ENCODE measurements at places on chromosomes 7 and 10. TPM values are rescaled to one million over a fixed set of nuclear protein-coding genes. Genes with fewer than 3 reads are reported as not detected.
A peak's percentile ranks its signal among the peaks of the same experiment; 100 is the strongest.

GRCh38 chr7:93475811-93476210 is 98.7 kb downstream of the CALCR start:
- DNase-seq = no peak

The ARHGEF35 gene
- total RNA-seq = 0.43 TPM

DNA sequence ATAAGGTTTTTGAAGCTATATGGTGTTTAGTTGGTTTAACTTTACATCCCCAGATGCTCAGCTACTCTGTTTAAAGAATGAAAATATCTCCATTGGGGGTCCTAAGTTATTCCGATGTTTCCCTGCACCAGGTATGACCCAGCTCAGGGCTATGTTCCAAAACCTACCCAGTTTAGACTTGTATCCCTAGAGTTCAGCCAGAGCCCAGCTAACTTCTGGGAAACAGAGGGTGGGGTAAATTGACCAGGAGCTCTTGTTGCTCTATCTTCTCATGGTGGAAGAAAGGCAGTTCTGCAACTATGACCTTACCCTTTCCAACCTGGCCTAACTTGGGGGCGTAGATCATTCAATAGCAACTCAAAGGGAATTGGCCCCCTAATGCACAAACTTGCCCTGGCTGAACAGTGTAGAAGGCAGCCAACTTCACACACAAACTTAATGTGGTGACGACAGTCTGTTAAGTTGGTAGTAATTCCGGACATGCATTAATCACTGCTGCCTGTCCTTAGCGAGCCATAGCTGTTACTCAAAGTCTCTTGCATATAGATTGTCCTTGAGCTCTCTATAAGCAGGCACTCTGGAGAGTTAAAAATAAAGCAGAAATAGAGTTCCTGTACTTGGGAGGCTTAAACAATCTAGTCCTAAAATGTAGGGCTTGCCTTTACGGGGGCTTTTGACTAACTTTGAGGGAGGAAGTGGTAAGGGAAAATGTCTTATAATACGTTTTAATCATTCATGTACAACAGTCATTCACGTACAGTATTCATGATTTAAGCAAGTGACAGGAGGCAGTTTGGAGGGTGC is 5.3 kb upstream of the ZNRF2 start:
- no peak for DNase-seq

DNA sequence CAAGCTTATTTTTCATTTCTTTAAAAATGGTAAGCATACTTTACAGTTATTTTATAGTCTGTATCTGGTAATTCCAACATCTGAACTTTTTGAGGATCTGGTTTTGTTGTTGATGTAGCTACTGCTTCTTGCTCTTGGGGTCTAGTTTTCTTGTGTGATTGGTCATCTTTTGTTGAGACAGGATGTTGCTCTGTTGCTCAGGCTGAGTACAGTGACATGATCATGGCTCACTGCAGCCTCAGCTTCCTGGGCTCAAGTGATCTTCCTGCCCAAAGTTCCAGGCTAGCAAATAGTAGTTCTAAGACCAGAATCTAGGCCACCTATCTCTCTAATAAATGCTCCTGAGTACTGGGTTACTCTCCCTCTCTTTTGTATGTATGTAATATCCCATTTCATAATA is 75.7 kb downstream of the NRCAM start:
- DNase-seq = no peak

The ST8SIA6 gene
- 0.14 TPM for total RNA-seq

- DNase-seq = no peak
These were observed 87.3 kb downstream of the LYZL2 start for GRCh38 chr10:30542001-30542894.

DNA sequence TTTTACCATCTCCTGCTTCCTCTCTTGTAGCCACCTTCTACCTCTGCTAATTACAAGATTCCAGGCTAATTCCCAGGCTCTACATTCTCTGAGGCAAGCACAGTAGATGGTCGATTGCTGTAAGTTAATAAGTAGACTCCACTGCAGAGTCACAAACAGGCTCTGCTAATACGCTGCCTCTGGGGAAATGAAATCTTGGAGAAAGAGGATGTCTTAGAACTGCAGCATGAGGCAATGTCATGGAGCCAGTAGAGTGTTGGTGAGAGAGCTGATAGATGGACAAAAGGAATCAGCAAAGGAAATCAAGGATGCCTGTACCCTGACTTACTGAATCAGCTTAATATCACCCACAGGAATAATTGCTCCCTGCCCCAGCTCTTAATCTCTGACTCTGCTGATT is 1260.3 kb downstream of the XPNPEP1 start:
- DNase-seq = no peak

DNA sequence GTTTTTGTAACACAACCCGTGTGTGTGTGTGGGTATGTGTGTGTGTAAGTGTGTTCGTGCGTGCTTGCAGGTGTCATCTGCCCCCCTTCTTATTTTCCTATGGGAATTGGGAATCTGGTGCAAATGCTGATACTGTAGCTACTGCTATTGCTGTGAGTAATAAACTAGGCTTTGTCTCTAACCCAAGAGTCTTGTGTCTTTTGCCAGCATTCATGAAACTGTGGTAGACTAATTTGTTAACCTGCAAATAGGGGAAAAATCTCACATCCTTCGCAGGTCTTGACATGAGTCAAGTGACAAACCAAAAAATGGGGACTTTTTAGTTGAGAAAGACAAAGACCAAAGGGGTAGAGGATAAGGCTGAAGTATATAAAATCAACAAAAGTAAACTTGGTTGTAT is 57.9 kb upstream of the FAM133B start:
- DNase-seq = no peak

DNA sequence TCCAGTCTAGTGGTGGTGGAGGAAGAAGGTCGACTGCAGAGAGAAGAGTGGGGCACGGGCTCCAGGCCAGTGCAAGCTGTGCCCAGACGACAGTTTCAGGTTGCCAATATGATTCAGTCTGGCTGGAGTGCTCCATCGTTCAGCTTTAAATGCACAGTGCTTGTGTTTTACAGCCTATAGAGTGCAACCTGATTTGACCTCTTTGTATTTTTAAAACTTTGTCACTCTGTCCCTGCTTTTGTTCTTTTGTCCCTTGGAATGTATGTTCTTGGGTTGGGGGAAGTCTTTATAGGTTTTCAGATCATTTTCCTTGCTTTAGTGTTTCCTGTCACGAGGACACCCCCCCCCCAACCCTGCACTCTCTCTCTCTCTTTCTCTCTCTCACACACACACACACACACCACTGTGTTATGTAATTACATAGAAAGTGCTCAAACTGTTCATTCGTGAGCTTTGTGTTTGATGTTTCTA is 198.0 kb downstream of the CAMK1D start:
- DNase-seq = no peak

- no peak for DNase-seq
These were observed 88.0 kb upstream of the MALRD1 start for GRCh38 chr10:18960466-18961079.

- no peak for DNase-seq
These were observed 12.8 kb upstream of the LRRC4 start for GRCh38 chr7:128044064-128044463.

- DNase-seq = no peak
These were observed 31.6 kb upstream of the CCDC71L start for GRCh38 chr7:106692450-106693051.

The OAT gene
- total RNA-seq = 198 TPM

The DGKI gene
- total RNA-seq = 1.5 TPM

- no peak for DNase-seq
These were observed 23.3 kb downstream of the CALML3 start for GRCh38 chr10:5547931-5548660.

DNA sequence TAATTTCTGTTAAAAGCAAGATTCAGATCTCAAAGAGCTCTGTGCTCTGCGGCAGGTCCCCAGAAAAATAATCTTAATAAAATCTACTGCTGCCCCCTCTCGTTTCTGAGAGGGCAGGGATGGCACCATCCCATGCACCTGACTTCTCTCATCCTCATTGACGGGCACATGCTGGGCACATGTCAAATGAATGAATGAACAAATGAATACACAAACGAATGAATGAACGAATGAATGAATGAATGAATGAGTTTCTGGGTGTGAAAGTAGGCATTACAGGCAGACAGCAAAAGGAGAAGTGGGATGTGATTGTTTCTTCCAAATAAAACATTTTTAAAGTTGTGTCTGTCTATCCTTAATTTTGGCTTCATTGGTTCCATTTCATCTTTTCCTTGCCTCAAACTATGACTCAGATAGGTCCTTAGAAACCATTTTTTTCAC is 398.1 kb upstream of the PRKCQ start:
- no peak for DNase-seq

DNA sequence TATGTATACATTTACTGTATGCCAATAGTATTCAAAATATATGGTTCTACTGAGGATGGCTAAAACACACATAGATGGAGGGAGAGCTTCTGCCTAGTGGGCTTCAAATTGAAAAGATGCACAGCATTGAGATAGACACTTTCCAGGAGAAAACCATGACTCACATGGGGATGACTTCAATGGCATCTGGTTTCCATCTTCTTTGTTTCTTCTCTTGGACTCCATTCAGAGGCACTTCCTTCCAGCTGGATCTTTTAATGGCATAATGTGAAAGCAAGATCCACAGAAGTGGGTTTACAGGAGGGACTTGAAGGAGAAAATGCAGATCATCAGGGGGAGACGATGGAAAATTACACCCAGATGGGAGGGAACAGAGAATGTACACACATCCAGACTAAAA is 84.9 kb downstream of the ZNF365 start:
- DNase-seq = peak; percentile 20

DNA sequence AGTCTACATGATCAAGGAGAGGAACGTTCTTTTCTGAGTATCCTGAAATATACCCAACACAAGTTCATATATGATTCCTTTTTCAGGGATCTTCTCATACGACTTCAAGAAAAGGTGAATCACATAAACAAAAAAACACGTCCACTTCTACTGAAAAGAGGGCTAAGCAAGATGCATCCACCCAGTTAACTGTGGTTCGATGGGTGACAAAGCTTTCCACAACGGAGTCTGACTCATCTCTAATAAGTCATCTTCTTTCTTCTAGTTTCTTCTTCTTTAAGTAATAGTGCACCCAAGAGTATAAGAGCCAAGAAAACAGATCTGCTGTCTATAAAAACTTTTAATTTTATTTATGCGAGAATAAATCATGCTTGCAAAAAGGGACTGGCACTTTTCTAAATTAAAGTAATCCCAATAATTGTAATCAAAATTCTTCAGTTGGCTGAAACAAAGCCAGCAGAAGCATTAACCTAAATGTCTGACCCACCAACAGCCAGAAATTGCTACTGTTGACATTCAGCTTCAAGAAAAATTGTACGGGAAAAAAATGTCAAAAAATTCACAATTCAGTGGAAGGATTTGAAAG is 146.9 kb upstream of the ANK3 start:
- peak; percentile 35 for DNase-seq

Measured in H4 (cell line).